ENCODE measurements at places on chromosomes 6 and 20. TPM values are rescaled to one million over a fixed set of nuclear protein-coding genes. Genes with fewer than 3 reads are reported as not detected.

Gene EIF2S2
- 51.4 TPM for total RNA-seq

Gene ESR1
- total RNA-seq: 0.92 TPM

Gene SLC12A5
- 113 TPM for total RNA-seq

Gene EDN3
- 2.3 TPM for total RNA-seq

Gene RGS17
- total RNA-seq: 81.2 TPM

Gene RAD21L1
- total RNA-seq: not detected

Gene ETV7
- total RNA-seq: not detected

Gene SLC23A2
- total RNA-seq: 70.8 TPM

Gene NKAPL
- total RNA-seq: 4.6 TPM

Gene HTR1B
- total RNA-seq: 9.2 TPM

Gene PREX1
- 36.7 TPM for total RNA-seq

Gene HLA-DRB5
- total RNA-seq: 3.0 TPM

Gene FBXO30
- 87.7 TPM for total RNA-seq
